ENCODE measurements at places on chromosomes 2 and 18.
A peak's percentile ranks its signal among the peaks of the same experiment; 100 is the strongest.

- DNase-seq = peak; percentile 47
These were observed 82.5 kb downstream of the TCF7L1 start for GRCh38 chr2:85215448-85216401.

GRCh38 chr2:177797808-177798207, 274.8 kb downstream of the PDE11A start:
- DNase-seq = no peak

GRCh38 chr2:152243761-152244640, 68.4 kb upstream of the STAM2 start:
- DNase-seq = no peak

DNA sequence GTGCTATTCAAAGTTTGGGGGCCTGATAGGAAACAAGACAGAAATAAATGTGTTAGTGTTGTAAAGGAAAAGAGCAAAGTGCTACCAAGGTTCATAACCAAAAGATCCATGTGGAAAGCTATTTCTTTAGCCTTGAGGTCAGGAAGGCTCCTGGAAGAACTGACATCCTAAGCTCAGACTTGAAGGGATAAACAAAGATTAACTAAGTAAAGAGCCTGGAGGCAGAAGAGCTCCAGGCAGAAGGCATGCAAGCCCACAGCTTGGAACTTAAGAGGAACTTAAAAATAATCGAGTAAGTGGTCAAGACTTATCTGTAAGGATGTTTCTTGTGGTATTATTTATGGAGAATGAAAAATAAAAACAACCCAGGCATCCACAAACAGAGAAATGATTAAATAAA, 245.0 kb upstream of the MGAT5 start:
- no peak for DNase-seq

DNA sequence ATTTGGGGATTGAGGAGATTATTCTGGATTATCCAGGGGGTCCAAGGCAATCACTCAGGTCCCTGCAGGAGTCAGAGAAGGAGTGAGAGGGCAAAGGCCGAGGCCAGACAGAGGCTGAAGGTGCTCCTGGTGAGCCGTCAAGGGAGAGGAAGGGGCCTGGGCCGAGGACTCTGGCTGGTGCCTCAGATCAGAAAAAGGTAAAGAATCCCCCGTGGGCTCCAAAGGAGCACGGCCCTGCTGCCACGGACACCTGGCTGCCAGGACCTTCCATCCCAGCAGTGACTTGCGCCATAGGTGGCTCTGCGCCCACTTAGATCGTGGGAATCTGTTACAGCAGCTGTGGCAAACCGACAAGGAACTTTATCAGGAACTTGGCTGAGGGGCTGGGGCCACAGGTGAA, 374.8 kb upstream of the MYT1L start:
- no peak for DNase-seq

DNA sequence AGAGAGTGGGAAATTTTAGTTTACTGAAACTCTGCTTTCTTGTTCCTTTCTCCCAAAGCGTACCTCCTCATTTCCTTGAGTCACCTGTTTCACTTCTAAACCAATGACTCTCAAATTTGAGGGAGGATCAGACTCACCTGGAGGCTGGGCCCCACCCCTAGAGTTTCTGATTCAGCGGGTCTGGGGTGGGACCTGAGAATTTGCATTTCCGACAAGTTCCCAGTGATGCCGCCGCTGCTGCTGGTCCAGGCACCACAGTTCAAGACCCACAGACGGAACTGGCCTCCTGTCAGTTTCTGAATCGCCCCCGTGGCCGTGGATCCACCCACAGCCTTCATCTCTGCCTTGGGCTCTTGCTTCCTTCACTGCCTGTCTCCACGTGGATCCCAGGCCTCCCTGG, 44.9 kb upstream of the PELI1 start:
- DNase-seq = no peak

- DNase-seq = no peak
These were observed 12.3 kb downstream of the LIMS2 start for GRCh38 chr2:127662937-127663565.

- no peak for DNase-seq
These were observed 10.2 kb downstream of the C18orf32 start for GRCh38 chr18:49476664-49477411.

DNA sequence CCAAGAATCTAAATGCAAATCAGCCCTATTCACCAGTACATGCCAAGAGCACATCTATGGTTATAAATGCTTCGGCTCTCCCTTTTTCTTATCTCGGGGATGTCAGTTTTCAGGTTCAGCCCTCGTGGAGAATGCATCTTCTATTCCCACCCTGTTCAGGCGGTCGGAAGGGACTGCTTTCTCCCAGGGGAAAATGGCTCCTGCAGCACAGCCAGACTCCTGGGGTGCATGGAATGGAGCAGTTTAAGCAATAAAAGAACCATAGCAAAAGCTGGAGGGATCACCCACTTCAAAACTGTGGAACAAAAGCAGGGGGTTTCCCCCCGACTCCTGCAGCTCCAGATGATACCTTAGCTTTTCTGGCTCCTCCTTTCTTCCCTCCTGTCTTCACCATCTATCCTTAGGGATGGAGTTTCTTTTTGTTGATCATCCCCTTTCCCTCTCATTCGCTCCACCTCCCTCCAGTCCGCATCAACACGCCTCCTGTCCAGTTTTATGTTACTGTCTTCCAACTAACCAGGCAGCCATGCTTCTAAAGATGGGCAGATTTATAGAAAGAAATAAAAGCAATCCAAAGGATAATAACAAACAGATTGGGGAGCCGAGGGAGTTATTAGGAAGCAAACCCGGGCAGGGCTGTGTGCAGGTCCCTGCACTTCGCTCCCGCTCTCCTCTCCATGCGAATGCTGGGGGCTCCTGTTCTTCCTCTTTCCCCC, 356.2 kb upstream of the SMIM21 start:
- DNase-seq = no peak

- no peak for DNase-seq
These were observed 220.8 kb downstream of the SH3RF3 start for GRCh38 chr2:109349503-109350465.

GRCh38 chr2:191230174-191230573, 15.0 kb upstream of the MYO1B start:
- no peak for DNase-seq

GRCh38 chr2:88442473-88442872, 10.0 kb downstream of the FOXI3 start:
- DNase-seq = no peak

DNA sequence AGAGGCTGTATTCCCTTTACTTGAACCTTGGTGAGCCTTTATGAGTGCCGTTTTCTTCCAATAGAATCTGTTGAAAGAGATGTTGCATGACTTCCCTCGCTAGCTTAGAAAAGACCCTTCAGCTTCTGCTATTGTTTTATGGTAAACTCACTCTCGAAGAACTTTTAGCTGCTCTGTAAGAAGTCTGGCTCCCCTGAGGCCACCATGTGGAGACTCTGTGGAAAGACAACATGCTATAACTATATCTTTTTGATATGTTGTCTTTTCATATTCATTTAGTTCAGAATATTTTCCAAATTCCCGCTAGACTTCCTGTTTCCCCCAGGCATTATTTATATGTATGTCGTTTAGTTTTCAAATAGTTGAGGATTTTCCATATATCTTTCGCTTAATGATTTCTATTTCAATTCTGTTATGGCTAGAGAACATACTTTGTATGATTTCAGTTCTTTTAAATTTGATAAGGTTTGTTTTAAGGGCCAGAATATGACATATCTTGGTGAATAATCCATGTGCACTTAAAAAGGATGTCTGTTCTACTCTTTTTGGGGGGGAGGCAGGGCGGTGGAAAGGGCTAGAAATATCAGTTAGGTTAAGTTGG, 64.1 kb downstream of the PTPN4 start:
- no peak for DNase-seq

DNA sequence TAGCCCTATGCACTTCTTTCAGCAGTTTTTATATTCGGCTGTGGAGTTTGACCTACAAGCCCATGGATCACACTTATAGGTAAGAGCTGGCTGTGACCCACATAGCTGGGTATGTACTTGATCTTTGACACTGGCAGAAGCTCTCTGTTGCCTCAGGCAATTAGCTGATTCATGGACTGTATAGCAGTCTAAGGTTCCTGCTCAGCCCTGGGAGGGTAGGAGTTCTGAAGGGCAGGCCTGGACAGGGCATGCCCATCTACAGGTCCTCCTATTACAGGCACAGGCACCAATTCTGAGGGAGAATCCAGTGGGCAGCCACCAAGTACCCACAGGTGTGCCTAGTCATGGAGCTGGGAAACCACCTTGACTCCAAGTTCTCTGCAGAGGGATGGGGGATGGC, 301.8 kb upstream of the GALNT5 start:
- DNase-seq = no peak

GRCh38 chr2:237922641-237923361, 44.0 kb upstream of the UBE2F start:
- DNase-seq = no peak

GRCh38 chr18:23503038-23503962, at the start of gene RMC1:
Gene RMC1, plus strand, starts transcription at chr18:23503511. Its CDS starts 108 bp downstream, at chr18:23503619.
- DNase-seq = peak; percentile 88

GRCh38 chr2:241445426-241445825, 63.0 kb downstream of the STK25 start:
- no peak for DNase-seq

GRCh38 chr2:70988726-70989648, 5.7 kb downstream of the TEX261 start:
- no peak for DNase-seq

DNA sequence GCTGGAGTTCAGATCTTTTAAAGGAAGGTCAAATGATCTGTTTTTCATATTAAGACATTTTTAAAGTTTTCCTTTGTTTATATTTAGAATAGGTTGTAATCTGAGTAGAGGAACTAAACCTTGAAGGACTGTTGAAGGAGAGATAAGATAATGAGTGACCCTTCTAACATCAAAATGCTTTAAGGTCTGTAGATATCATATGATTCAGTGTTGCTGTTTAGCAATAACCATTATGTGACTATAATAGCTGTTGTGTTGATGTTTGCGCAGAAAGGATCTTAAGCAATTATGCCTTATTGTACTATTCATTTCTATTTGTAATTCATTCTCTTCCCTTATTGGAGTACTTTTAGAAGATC, 60.0 kb downstream of the SLC16A14 start:
- no peak for DNase-seq

- no peak for DNase-seq
These were observed 51.0 kb upstream of the THOC1 start for GRCh38 chr18:318791-319291.

DNA sequence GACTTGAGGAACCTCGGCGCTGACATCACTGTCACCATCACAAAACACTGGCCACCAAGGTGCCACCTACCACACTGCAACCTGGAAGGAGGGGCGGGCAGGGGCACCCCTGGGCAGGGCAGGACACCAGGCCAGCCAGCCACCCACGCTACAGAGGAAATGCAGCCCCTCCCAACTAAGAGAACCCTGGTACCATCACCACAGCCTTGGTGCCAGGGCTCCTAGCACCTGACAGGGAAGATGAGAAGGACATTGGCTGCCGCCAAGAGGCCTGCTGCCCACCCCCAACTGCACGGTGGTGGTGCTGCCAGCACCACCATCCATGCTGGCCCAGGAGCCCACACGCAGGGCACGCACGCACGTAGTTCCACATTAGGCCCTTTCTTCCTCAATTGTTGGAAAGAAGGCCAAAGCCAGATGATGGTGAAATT, 88.7 kb downstream of the HDAC4 start:
- DNase-seq = no peak

- DNase-seq = no peak
These were observed 6.9 kb upstream of the STAT1 start for GRCh38 chr2:191020742-191021381.

DNA sequence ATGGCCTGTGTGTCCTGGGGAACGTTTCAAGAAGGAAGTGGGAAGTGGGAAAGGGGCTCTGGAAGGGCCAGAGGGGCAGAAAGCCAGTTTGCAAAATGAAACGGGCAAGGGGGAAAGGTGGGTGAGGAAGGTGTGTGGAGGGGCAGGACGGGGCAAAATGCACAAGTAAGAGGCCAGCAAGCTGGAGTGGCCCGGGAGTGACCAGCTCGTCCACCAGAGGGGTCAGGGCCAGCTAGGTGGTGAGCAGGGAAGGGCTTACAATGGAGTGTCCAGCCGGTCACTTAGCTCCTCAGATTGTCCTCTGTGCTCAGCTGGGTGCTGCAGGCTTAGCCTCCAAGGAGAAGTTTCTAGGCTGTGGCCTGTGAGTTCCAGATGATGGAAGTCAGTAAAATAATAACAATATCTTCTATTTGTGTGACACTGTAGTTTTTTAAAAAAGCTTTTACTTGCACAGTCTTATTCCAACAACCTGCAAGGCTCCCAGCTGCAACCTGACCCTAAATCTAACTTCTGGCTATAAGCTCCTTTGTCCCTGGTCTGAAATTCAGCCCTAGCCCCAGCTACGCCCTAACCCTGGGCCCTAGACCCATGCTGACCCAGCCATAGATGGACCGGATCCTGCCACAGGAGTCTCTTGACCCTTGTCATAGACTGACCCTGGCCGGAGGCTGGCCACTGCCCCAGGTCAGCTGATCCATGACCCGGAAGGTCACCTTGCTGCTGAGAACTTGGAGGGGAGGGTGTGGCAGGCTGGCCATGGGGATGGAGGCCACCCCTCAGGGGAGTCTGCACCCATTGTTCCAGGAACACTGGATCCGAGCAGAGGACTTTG, 29.2 kb downstream of the MYO7B start:
- DNase-seq = no peak

GRCh38 chr2:160376576-160376975, 117.0 kb downstream of the RBMS1 start:
- no peak for DNase-seq

DNA sequence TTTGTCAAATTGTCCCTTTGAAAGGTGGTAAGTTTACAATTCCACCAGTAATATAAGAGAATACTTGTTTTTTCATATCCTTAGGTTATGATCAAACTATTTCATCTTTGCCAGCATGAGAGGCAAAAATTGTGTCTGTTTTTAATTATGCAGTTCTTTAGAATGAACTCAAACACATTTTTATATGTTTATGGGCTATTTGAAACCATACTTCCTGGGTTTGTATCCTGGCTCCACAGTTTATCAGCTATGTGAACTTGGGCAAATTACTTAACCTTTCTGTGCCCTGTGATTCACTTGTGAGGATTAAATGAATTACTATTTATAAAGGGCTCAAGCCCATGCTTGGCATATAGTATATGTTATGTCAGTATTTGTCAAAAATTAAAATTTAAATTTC, 109.4 kb downstream of the TANC1 start:
- DNase-seq = no peak

- no peak for DNase-seq
These were observed 119.6 kb downstream of the SPOPL start for GRCh38 chr2:138621139-138621538.

- no peak for DNase-seq
These were observed 70.5 kb downstream of the SFXN5 start for GRCh38 chr2:73000808-73001570.
